HEK293T (cell line): ENCODE measurements at places on chromosomes 4 and X.
A peak's percentile ranks its signal among the peaks of the same experiment; 100 is the strongest.

- DNase-seq = no peak
These were observed 7.5 kb upstream of the FGF5 start for GRCh38 chr4:80259012-80259411.

- no peak for DNase-seq
These were observed 11.7 kb downstream of the NSD2 start for GRCh38 chr4:1882850-1883271.

GRCh38 chr4:54400802-54401201 is 171.7 kb downstream of the PDGFRA start:
- DNase-seq = no peak

DNA sequence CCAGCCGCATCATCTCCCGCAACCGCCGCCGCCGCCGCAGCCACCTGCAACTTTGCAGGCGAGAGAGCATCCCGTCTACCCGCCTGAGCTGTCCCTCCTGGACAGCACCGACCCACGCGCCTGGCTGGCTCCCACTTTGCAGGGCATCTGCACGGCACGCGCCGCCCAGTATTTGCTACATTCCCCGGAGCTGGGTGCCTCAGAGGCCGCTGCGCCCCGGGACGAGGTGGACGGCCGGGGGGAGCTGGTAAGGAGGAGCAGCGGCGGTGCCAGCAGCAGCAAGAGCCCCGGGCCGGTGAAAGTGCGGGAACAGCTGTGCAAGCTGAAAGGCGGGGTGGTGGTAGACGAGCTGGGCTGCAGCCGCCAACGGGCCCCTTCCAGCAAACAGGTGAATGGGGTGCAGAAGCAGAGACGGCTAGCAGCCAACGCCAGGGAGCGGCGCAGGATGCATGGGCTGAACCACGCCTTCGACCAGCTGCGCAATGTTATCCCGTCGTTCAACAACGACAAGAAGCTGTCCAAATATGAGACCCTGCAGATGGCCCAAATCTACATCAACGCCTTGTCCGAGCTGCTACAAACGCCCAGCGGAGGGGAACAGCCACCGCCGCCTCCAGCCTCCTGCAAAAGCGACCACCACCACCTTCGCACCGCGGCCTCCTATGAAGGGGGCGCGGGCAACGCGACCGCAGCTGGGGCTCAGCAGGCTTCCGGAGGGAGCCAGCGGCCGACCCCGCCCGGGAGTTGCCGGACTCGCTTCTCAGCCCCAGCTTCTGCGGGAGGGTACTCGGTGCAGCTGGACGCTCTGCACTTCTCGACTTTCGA is 654 bp downstream of the ATOH1 start:
- DNase-seq = peak; percentile 19

GRCh38 chrX:22538580-22538979 is 265.9 kb downstream of the CBLL2 start:
- no peak for DNase-seq

- no peak for DNase-seq
These were observed 152.2 kb downstream of the NHS start for GRCh38 chrX:17527135-17527701.

DNA sequence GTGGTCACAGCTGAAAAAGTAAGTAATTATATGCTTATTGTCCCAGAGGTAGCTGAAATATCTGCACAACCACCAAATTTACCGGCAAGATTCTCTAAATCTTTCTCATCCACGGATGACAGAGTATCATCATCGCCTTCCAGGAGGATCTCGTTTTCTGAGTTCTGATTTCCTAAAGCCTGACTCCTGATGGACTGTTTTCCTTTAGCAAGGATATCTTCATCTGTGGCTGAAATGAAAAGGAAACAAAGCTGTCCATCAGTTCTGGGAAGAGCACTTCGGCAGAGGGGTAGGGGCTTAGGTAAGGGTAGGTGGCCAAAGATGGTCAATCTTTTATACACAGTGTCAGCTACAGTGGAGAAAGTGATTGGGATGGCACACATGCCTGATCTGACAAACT is 8.7 kb downstream of the MAB21L2 start:
- DNase-seq = no peak

DNA sequence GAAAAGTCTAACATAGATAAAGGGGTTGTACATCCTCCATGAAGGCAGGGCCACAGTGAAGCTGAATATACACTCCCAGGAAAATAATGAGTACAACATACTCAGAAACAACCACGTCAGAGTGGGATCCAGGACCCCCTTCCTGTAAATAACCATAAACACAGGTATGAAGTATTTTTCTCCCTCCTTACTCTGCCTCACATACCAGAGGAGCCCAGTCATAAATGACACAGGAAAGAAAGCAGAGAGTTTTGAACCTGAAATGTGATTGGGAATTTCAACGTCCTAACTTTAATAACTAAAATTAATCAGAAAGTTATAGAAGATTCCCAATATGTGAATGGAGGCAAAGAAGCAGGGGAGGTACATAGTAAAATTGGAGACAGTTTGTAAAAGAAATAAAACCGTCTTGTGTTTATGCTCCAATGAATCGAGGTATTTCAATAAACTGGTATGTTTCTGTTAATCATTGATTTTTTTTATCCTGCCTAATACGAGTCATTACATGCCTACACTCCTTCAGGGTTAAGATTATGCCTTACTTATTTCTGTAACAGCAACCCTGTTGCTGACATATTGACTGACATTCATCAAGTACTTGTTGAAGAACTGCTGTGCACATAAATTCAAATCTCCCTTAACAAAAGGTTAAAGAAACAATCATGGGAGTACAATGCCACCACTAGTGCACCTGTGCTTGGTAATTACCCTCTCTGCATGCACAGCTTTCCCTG is 431.3 kb downstream of the KCNIP4 start:
- no peak for DNase-seq

DNA sequence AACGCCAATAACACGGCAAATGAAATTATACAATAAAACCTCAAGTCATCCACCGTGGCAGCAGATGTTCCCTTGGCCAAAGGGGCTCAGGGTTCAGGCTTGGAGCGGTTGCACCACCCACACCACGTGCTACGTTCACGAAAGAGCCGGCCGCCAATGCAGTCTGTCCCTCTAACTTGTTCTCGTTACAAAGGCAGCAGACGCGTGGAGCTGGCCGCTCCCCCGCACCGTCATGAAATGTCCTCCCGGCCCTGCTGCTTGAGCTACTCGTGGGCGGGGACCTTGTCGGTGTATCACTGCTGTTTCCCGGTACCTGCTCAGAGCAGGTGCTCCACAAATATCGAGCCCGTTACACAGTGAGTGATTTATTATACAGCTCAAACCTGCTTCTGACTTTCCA is 36.4 kb upstream of the MAN2B2 start:
- DNase-seq = no peak

- DNase-seq = no peak
These were observed 18.6 kb downstream of the CLCN4 start for GRCh38 chrX:10175319-10175871.

DNA sequence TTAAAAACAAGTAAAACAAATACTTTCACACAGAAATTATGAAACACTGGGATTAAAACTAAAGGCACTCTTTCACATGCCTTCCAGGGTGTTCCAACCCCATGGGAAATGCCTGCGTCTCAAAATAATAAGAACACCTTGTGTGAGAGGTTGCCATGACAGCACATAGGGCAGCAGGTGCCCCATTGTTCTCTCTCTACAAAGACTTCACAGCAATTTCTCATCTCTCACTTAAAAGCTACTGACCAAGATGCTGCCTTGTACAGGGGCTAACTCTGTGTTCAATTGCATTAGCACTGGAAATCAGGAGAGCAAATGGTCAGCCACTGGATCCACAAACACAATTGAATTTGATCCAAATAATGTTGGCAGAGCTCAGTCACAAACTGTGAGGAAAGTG is 102.5 kb upstream of the GALNTL6 start:
- DNase-seq = no peak

DNA sequence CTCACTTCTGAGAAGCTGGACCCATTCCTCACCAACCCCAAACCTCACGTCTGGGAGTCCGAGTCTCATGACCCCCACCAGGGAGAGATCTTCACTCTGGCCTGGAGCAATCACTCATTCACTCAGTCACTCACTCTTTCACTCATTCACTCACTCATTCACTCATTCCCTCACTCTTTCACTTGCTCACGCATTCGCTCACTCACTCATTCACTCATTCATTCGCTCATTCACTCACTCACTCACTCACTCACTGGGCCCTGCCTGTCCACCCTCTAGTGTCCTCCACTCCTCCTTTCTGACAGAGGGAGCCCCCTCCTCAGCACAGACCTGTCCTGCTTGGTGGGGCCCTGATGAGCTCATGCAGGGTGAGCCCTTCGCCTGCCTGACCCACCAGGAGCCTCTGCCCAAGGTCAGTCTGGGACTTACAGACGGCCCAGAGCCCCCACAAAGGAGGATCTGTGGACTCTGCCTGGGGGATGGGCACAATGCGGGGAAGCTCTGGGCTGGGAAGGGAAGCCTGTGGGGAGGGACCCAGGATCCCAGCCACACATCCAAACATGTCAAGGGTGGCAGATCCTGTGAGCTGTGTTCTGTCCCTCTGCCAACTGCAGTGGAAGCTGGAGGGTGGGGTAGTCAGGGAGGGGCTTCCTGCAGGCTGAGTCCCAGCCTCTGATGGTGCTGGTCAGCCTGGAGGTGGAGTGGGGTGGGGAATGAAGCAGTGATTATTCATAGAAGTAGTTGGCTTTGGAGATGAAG is 18.5 kb downstream of the CPZ start:
- no peak for DNase-seq

DNA sequence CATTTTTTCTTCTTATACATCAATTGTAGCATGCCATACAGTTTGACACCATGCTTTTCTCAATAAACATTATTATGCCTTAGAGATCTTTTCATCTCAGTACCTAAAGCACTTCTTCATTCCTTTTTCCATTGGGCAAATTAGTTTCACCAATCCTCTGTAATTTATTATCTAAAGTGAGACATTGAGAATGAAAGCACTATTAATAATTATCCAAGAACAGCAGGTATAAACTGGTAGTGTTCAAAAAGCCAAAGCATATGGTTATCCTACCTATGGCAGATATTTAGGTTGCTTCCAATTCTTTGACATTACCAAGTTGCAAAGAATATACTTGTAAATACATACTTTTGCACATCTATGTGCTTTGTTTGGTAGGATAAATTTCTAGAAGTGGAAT is 15.6 kb downstream of the LAMTOR3 start:
- DNase-seq = no peak

- no peak for DNase-seq
These were observed 9.6 kb upstream of the UVSSA start for GRCh38 chr4:1337376-1337831.

DNA sequence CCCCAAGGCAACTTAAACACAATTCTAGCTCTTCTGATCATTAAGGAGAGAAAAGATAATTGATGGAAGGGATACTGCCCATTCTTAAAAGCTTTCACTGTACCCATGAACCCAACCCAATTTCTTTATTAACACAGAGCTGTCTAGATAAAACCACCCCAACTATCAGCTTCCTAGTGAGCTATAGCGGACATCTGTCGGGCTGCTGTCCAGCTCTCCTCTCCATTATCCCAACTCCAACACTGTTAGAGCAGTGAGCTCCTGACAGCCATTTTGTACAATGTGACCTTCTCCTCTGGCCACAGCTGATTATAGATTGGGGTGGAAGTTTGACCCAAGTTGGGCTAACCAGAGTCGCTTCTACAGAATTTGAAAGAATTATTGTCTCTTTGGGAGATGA is 66.1 kb downstream of the HADH start:
- no peak for DNase-seq

DNA sequence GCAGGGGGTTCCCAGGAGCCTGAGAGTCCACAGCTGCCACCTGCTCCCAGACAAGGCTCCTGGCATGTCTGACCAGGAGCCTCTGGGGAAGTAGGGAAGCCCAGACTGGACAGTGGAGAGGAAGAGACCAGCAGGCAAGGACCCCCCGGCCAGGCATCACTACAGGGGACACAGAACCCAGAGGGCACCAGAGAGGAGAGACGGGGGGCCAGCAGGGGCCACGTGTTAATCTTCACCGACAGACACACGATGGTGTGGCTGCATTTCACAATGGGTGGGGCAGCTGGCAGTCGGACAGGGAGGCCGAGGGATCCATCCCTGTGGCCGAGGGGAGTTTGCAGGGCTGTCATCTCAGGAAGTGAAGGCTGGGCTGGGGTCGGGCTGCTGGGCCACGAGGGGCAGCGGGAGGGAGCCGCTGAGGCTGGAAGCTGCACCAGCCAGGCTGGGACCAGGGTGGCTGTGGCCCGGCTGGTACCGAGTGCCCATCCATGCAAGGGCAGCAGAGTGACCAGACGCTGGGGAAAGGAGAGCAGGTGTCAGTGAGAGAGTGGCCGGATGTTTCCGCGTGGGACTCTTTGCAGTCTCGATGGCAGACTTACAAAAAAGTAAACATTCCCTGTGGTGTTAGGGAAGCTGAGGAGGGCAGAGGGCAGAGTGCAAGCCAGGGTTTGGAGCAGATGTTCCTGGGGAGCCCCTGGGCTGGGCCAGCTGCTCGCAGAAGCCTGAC is 4.7 kb downstream of the PDE6B start:
- DNase-seq = no peak

GRCh38 chr4:56782019-56782418 is 39.5 kb downstream of the SPINK2 start:
- no peak for DNase-seq

GRCh38 chrX:153397256-153397960 is 3.7 kb downstream of the PNMA6E start:
- no peak for DNase-seq

DNA sequence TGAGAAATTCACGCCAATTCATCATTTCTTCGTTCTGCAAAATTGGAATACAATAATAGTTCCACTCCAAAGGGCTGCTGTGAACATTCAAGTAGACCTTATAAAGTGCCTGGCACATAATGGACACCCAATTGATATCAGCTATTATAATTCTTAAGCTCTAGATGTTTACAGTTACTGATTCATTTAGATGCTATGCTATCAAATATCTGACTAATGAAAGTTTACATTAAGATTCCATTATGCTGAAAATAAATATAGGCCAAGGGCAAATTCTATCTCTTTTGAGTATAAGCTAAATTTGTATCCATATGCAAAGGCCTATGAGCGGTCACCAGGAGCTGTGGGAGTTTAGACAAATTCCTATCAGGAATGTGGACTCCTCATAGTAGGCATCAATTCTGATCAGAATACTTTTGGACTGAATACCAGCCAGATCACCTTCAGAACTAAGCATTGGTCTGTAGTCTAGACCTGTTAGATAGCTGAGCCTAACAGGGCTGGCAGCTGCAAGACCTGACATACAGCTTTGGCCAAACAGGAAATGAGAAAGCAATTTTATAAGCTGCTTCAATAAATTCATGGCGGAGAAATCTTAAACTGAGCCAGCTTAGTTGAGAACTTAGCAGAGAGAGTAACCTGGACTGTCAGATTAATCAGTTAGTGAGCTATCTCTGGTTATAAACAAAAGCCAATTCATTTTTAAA is 384.3 kb upstream of the ACTRT1 start:
- DNase-seq = no peak

GRCh38 chrX:104488811-104489210 is 77.2 kb upstream of the IL1RAPL2 start:
- no peak for DNase-seq

- no peak for DNase-seq
These were observed 621.8 kb upstream of the GALNT7 start for GRCh38 chr4:172546782-172547181.

DNA sequence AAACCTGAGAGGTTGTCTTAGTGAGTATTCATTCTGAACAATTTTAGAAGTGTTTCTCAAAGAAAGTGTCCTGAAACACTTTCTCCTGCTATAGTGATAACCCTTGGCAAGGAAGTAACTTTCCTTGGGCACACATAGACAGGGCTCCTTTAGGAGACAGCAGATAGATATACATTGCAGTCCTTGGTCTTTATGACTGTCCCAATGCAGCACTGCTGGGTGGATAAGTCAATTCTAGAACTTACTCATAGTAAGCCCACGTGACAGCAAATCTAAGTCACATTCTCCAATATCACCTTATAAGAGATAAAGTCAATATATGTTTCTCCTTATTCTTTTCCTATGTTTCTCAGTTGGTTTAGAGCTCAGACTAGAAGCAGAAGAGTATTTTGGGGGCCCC is 46.7 kb downstream of the GPRASP3 start:
- DNase-seq = no peak
